ENCODE measurements at places on chromosomes 6 and 20.

- no peak for DNase-seq
Observed at GRCh38 chr6:85419046-85419759, 30.7 kb upstream of the NT5E start.

- no peak for DNase-seq
Observed at GRCh38 chr20:40843251-40843650, 154.2 kb upstream of the MAFB start.

DNA sequence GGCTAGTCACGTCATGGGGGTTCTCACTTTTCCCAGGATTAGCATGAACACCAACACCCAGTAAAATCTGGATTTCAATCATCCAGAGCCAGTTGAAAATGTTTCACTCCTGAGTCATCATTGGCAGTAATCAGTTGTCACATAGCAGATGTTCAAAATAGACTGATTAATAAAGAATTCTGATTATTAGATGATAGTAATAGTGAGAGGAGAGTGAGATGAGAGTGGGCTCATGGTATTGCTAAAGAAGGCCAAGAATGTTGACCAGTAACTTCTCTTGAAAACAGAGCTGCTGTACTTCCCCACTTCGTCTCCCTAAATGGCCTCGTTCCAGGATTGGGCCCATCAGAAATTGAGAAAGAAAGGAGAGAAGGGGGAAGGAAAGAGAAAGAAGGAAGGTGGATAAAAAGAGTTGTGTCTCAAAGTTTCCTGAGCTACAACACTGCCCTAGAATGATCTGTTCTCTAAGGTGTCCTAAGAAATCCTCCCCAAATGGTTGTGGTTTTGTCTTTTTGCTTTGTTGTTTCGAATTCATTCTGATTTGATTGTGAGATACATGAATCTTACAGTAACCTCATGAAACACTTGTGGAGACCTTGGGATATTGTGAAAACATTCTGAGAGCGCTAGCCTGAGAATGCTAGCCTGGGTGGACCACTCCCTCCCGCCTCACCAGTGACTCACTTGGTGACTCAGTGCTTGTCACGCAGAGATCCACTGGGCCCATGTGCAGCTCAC, 502.2 kb upstream of the JARID2 start:
- DNase-seq: peak; percentile 81

DNA sequence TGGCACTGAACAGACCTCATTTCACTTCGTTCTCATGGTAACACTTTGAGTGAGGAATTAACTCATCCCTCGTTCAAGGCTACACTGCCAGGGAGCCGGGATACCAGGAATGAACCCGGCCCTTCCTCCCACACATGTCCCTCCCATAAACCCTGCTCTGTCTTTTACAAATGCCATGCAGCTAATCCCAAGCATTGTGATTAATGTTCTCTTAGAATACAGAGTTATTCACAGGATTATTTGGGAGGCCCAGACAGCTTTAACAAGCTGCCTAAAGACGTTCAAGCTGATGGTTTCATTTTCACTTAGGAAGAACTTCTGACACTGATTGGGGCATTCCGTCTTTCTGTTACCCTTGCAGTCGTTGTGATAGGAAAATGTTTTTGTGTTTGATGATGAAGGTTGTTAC, 42.5 kb upstream of the CD83 start:
- no peak for DNase-seq

GRCh38 chr6:146286961-146287360, 256.7 kb upstream of the RAB32 start:
- DNase-seq: no peak

DNA sequence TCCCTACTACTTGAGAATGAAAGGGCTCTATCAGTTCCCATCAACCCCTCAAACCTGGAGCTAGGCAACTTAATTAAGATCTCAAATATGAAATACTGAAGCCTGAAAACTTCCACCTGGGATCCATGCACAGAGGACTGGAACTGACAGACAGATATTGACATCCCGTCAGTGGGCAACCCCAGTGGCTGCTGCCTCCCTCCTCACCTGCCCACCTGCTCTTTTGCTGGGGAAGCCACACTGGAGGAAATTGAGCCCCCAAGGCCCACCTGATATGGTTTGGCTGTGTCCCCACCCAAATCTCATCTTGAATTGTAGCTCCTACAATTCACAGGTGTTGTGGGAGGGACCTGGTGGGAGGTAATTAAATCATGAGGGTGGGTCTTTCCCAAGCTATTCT, 192.8 kb downstream of the LRFN2 start:
- no peak for DNase-seq

GRCh38 chr6:123589317-123589716, 47.4 kb downstream of the TRDN start:
- no peak for DNase-seq

DNA sequence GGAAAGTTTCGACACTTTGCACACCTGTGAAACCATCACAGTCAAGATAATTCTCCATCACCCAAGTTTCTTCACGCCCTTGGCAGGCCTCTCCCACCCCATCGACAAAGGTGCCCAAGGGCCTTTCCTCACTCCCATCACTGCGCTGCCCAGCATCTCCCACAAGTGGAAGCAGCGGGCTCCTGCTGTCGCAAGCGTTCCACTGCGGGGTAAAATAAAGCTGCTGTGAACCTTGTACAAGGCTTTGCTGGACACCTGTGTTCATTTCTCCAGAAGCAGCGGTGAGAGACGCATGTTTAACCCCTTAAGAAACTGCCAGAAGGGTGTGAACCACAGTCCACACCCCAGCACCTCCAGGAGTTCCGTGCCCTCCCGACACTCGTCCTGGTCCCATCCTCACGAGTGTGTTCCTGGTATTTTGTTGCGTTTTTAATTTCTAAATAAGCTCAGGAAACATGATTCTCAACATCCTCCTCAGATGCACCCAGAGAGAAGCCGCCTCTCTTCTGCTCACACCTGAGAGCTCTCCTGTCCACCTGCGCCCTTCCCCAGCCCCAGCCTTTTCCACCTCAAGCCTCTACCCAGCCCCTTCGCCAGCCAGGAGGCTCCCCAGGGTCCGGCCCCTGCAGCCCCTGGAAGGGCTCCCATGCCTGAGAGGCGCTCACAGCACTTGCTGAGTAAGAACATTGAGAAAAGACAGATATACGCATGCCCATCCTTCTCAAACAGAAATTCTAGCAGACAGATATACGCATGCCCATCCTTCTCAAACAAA, 97.5 kb downstream of the TAF4 start:
- no peak for DNase-seq

DNA sequence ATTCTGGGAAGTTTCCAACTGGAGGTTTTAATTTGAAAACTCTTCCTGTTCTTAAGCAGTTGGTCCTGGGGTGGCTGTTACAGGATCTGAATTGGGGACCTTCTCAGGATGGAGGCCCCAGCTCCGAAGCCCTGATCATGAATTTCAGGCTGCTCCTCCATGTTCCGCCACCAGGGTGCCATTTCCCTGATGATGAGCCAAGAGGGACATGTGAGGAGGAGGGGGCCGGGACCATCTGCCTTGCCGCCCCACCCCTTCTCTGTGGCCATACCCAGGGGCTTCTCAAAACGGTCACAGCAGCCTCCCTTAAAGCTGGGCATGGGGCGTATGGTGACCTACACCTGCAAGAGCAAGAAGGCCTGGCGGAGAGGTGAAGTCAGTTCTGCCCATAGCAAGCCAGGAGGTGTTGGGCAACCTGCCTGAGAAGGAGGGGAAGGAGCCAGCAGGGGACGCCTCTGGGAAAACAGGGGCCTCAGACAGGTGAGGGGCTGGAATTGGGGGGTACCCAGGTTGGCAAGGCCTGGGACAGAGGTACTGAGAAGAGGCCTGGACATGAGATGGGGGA, 3.6 kb upstream of the BAK1 start:
- no peak for DNase-seq

DNA sequence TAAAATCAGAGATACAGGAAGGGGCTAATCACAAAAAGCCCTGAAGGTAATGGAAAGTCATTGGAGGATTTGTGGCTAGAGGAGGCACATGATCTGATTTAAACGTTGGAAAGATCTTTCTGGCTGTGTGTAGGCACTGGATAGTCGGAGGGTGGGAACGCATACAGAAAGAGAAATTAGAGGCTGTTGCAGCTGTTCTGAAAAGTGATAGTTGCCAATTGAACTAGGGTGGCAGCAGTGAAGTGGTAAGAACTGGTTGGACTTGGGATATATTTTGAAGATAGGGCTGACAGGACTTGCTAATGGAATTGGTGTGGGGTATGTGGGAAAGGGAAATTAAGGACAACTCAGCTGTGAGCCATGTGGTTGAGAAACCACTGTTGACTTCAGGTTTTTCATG, 223.6 kb downstream of the OGFRL1 start:
- DNase-seq: no peak

All from activated CD4-positive, alpha-beta T cell treated with anti-CD3 and anti-CD28 coated beads, Interleukin-2, amount 50 U/mL, for 4 hours (primary cell).